ENCODE measurements at places on chromosomes 5 and 9. TPM values are rescaled to one million over a fixed set of nuclear protein-coding genes. Genes with fewer than 3 reads are reported as not detected.

The C6 gene
- not detected for total RNA-seq

The CER1 gene
- total RNA-seq = not detected

The PCDHB8 gene
- total RNA-seq = under 0.01 TPM

The PKD2L2 gene
- under 0.01 TPM for total RNA-seq
